Adipose tissue (tissue), 3 donors: ENCODE measurements at places on chromosomes 6 and 20. TPM values are rescaled to one million over a fixed set of nuclear protein-coding genes. Genes with fewer than 3 reads are reported as not detected.

HECA gene
- polyA plus RNA-seq, result 3.9 TPM

SRMS gene
- polyA plus RNA-seq, result 0.06 TPM

TAP2 gene
- polyA plus RNA-seq, result 17.8 TPM

CYP24A1 gene
- 1.5 TPM for polyA plus RNA-seq

MYLK4 gene
- polyA plus RNA-seq, result 0.25 TPM

MRAP2 gene
- 2.0 TPM for polyA plus RNA-seq

GPX5 gene
- polyA plus RNA-seq, result not detected

HSPA12B gene
- polyA plus RNA-seq, result 31.8 TPM

GNMT gene
- polyA plus RNA-seq, result 267 TPM

F13A1 gene
- polyA plus RNA-seq, result 296 TPM

LHFPL5 gene
- not detected for polyA plus RNA-seq

COL21A1 gene
- polyA plus RNA-seq, result 0.38 TPM

NR2E1 gene
- 0.02 TPM for polyA plus RNA-seq

C2 gene
- polyA plus RNA-seq, result 18.2 TPM

LAMA4 gene
- 157 TPM for polyA plus RNA-seq

VGLL2 gene
- not detected for polyA plus RNA-seq

CUL7 gene
- polyA plus RNA-seq, result 9.6 TPM

BPIFB1 gene
- polyA plus RNA-seq, result 0.22 TPM

GGTLC1 gene
- polyA plus RNA-seq, result 0.39 TPM

ABHD16A gene
- 28.5 TPM for polyA plus RNA-seq

BTNL2 gene
- polyA plus RNA-seq, result not detected

CLVS2 gene
- polyA plus RNA-seq, result not detected

CPXM1 gene
- 56.0 TPM for polyA plus RNA-seq

CD24 gene
- 21.2 TPM for polyA plus RNA-seq

PAX1 gene
- polyA plus RNA-seq, result not detected

TRIM10 gene
- not detected for polyA plus RNA-seq

LPA gene
- not detected for polyA plus RNA-seq

BCAS1 gene
- 0.24 TPM for polyA plus RNA-seq

GNAS-AS1 gene
- 0.34 TPM for polyA plus RNA-seq

WFDC10B gene
- polyA plus RNA-seq, result not detected

CALHM5 gene
- polyA plus RNA-seq, result 0.17 TPM

BANF2 gene
- polyA plus RNA-seq, result not detected

SGK2 gene
- 12.0 TPM for polyA plus RNA-seq

DOK5 gene
- 3.2 TPM for polyA plus RNA-seq

RNF182 gene
- polyA plus RNA-seq, result 0.20 TPM
